ENCODE measurements at places on chromosomes 4 and X.

DNA sequence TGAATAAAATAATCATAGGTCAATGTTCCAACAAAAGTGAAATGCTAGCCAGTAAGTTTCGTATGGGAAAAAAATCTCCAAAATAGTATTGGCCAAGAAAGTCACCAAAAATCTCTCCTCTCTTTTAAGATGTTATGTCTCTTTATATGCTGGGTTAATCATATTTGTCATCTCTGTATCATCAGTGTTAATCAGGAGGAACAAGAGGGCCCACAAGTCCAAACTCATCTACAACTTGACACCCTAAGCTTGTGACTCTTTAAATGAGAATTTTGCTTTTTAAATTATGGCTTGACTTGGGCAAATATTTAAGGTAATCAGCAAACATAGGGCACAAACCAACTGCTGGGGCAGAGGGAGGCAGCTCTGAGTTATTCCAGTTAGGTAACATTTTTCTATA, 75.5 kb downstream of the AMMECR1 start:
- DNase-seq, result no peak

GRCh38 chrX:79140731-79141130, 3.8 kb upstream of the GPR174 start:
- no peak for DNase-seq

DNA sequence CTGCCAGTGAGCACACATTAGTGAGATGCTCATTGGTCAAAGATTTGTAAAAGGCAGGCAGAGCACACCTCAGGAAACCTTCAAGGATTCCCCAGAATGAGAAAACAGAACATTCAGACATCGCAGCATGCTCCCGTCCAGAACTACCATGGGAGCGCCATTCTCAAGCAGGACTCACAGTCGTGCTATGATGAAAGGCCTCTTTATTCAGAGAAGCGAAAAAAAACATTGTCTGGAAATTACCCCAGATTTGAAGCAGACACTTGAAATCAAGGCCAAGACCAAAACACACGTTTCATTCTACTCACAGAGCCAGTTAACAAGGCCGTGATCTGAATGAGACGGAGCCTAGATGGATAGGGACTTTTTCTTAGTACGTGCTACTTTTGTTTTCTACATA, 961.8 kb upstream of the TENM3 start:
- DNase-seq, result no peak

GRCh38 chrX:155071694-155072280, 479 bp downstream of the BRCC3 start:
- no peak for DNase-seq

DNA sequence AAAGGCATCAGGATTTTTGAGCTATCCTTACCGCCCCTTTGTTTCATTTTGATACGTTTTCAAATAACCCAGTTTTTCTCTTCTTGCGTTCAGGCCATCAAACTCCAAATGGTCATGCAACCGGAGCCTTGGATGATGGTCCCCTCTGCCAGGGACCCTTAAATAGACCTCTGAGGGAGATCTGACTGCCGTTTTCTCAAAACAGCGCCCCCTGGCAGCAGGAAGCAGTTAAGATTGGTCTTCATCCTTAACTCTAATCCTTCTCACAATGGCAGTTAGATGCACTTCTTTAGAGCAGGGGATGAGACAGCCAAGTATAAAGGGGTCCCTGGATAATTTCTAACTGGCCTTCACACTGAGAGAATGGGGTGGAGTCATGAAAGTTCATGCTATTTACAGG, 525.0 kb upstream of the SPANXN1 start:
- no peak for DNase-seq

All from sciatic nerve (tissue), 2 donors.